CD4-positive, alpha-beta T cell (primary cell): ENCODE measurements at places on chromosomes 6 and 20.
A peak's percentile ranks its signal among the peaks of the same experiment; 100 is the strongest.

DNA sequence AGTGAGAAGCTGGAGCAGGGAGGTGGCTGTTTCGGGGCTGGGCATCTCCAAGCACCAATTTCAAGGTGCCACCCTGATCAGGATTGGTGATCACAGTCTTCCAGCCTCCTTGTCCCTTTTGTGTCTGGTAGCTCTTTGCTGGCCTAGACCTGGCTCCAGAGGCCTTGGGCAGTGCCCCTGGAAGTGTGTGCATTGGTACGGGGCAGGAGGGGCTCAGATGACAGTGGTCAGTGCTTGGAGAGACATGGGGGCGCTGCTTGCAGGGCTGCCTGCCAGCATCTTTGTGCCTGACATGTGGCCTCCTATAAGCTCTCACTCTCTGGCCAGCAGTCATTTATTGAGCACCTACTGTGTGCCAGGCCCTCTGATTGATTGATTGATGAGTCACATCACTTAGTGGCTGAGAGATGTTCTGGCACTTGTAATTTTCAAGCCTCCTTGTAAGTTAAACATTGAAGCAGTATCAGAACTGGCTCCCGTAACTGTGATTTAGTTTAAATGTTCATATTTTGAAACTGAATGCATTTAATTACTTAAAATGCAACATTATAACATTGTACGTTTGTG, 61.7 kb downstream of the BCAS4 start:
- no peak for DNase-seq

DNA sequence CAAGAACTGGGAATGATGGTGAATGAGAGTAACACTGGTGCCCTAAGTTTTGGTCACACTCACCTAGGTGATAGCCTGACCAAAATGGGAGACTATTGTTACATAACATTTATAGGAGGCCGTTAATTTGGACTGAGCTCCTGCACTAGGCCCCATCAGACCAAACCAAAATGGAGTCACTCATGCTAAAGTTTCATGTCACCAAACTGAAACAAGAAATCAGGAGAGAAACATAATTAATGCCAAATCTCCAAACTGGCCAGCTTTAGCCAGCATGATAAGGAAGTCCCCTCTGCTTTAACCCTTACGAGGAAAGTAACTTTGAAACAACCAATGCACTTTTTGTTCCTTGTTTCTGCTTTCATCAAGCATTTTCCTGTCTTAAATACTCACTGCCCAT, 110.9 kb upstream of the SLC22A16 start:
- DNase-seq = no peak

GRCh38 chr6:75494290-75494689, 690 bp upstream of the FILIP1 start:
- no peak for DNase-seq

GRCh38 chr6:109695468-109695867, 4.4 kb downstream of the FIG4 start:
- DNase-seq = no peak

- no peak for DNase-seq
Measured at GRCh38 chr6:135464634-135465033, 32.9 kb downstream of the AHI1 start.

DNA sequence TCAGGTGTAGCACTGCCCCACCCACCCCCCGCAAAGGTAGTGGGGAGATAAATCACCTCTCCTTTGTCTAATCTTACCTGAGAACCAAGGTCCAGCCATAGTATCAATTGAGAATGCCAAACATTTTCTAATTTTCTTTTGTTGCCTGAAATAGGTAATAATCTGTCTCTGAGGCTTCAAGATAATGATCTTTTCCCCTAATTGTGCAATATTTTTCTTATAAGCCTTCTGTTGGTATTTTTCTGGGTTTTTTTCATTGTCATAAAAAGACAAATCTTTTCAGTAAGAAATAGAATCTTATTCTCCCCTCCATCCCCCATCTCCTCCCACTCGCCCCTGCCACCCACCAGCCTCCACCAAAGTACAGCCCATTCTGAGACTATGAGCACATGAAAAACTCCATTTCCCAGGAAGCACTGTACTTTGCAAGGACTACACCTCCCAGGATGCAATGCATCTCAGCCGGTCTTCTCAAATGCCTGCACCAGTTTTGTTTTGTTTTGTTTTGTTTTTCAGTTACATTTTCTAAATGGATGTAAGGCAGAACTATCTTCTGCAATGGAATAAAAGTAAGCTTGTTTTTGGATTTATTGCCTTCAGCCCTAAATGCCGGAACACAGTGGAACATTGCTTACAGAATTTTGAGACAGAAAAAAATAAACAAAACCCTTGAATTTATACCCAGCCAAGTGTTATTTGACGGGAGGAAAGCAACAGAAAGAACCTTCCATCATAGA, 268.0 kb downstream of the TFAP2A start:
- DNase-seq = no peak

- DNase-seq = no peak
Measured at GRCh38 chr6:150406948-150407347, 38.1 kb downstream of the IYD start.

DNA sequence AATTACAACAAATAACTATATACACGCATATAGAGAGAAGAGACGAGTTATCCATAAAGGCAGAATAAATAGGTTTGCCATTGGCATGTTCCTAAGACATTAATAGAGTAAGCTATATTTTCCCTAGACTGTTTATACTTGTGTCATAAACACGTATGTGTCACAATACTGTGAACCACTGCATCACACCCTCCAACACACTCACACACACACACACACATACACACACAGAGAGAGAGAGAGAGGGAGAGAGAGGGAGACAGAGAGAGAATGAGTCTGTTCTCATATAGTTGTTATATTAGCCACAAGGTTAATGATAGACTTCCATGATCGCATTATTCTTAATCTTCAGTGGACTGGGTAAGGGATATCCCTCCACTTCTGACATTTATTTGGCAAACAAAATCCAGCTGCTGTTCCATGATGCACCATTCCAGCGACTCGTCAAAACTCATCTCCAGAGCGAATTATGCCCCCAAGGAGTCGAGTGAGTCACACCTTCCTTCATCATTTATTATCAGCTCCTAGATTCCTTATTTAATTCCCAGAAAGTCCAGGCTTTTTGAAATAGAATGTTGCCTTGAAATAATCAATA, 82.8 kb upstream of the HIVEP1 start:
- DNase-seq = no peak

DNA sequence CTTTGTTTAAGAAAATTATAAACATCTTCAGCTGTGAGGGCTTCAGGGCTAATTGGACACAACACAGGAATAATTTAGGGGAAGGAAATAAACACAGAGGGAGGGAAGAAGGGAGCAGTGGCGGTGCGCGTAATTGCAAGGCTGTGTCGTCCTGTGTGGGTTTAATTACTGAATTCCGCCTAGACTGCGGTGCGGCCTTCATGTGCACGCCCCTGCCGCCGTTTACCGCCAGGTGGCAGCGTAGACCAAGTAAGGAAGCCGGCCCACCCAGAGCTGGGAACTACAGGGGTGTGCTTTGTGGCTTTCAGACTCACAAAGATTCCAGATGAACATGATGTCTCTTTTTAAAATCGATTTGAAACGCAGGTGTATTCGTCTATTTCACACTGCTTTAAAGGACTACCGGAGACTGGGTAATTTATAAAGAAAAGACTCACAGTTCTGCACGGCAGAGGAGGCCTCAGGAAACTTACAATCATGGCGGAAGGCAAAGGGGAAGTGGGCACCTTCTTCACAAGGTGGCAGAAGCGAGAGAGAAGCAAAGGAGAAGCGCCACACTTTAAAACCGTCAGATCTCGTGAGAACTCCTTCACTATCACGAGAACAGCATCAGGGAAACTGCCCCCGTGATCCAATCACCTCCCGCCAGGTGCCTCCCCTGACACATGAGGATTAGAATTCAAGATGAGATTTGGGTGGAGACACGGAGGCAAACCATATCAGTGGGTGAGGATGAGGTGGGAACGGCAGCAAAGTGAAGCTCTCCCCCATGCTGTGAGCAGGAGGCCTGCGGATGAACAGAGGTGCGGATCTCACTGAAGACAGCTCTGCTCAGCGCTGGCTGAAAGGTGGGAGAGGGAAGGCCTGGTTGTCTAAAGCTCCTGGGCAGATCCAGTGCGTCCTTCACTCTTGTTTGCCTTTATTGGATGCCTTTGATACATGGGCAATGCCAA, 222.0 kb upstream of the PDE10A start:
- peak; percentile 18 for DNase-seq

DNA sequence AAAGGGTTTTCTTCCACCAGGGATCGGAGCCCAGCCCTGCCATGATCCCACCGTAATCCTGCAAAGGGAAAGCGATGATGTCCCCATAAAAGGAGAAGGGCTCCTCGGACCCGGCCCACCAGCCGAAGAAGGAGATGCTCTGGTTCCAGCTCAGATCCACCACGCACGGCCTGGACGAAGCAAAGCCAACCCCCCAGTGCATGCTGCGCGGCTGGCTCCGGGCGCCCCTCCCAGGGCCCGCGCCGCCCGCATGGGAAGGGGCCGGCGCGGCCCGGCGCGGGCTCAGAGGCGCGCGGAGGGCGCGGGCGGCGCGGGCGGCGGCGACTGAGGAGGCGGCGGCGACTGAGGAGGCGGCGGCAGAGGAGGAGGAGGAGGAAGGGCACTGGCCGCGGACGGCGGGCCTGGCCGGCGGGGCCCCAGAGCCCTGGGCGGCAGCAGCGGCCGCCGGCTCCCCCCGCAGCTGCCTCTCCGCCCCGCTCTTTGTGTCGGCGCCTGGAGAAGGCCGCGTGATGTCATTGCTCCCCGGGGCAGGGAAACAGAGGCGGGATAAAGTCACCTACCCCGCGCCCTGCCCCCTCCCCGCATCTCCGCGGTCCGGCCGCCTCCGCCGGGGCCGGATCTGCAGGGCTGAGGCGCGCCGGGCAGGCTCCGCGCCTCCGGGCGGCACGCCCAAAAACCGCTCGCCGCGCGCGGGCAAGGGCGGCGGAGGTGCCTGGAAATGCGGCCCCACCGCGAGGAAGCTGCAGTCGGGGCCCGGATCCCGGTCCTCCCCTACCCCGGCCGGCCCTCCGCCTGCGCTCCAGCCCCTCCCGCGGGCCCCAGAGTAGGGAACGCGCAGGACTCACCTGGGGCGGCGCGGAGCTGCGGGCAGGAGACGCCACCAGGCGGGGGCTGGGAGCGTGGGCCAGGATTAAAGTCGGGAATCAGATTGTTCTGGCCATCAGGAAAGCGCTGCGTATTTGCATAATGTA, at the start of gene FAXC:
FAXC (minus strand) TSS at position 504 of the 971 bp plus-strand sequence; CDS start at position 202, 302 bp downstream.
- no peak for DNase-seq

DNA sequence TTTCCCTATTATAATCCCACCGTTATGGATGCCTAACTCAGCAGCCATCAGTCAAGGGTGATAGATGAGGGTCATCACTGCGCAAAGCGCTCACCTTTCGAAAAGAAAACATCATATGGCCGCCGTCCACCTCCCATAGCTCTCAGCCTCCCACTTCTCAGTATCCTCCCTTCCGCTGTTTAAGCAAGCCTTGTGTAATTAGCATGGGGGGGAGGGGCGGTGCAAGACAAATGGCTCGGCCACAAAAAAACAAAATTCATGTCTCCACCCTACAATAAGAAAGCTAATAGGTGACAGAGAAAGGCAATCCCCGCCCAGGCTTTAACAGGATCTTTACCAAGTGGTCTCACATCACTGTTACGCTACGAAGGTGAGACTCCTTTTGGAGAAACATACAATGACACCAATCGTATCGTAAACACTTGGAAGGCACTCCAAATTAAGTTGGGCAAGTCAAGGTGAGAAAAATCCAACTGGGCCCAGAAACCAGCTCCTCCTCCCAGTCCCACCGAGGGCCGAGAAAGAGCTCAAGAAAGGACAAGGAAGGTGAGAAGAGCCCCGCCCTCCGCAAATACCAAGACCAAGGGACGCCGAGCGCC, 645 bp downstream of the DDX39B start:
- peak; percentile 82 for DNase-seq

DNA sequence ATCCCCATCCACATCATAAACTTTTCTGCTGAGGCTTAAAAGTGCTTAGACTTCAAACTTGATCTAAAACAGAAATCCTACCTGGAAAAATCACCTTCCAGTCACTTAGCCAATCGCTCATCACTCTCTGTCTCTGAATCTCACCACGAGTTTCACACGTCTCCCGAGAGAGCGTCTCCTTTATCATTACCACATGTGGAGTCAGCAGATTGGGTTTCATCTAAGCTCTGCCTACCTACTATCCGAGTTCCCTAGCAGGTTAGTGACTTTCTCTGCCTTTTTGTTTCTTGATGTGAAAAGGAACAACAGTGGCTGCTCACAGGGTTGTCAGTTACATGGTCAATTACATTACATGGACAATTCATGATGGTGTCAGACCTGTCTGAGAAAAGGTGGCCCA, 286.2 kb downstream of the ESR1 start:
- no peak for DNase-seq

GRCh38 chr6:6942091-6942490, 165.7 kb upstream of the RREB1 start:
- no peak for DNase-seq

DNA sequence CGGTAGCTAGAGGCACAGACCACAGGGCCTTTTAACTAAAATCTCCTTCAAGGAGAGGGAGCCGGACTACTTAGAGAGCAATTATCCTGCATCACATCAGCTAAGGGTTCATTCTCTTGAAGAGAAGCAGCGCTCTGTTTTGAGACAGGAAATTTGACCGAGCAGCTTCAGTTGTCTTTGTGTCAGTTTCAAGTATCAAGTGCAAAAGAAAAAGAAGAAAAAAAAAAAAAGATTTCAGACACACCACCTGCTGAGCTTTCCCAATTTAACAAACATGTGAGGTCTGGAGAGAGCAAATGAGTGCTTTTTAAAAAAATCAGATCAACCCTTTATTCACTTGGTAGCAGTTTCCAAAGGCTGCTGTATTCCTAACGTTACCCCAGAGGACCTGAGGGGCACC, 273.5 kb upstream of the POU3F2 start:
- no peak for DNase-seq

- no peak for DNase-seq
Measured at GRCh38 chr20:64224351-64225170, 31.0 kb upstream of the PCMTD2 start.

- DNase-seq = no peak
Measured at GRCh38 chr6:166304106-166304505, 4.1 kb downstream of the PRR18 start.

- no peak for DNase-seq
Measured at GRCh38 chr20:16350465-16350864, 222.8 kb downstream of the KIF16B start.

DNA sequence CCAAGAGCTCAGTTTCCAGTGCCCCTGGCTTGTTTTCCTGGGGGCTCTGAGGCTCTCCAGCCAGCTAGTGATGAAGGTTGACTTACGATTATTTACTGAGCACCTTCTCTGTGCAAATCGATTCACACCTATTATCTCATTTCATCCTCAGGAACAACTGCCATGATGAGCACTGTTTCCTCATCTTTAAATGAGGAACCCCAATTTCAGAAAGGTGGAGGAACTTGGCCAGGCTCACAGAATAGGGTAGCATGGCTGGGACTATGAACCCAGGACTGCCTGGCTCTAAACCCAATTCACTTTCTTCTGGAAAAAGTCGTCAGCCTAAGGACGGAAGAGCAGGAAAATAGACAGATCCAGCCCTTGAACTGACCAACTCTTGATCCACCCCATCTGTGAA, 3.5 kb upstream of the BPI start:
- no peak for DNase-seq

- DNase-seq = no peak
Measured at GRCh38 chr20:46057856-46058598, 29.0 kb downstream of the SLC12A5 start.
